Stimulated activated CD4-positive, alpha-beta T cell treated with anti-CD3 and anti-CD28 coated beads, Interleukin-1b, Interleukin-23, amount 100 ng/mL, for 1 hour (primary cell): ENCODE measurements at places on chromosomes 11 and 22.

DNA sequence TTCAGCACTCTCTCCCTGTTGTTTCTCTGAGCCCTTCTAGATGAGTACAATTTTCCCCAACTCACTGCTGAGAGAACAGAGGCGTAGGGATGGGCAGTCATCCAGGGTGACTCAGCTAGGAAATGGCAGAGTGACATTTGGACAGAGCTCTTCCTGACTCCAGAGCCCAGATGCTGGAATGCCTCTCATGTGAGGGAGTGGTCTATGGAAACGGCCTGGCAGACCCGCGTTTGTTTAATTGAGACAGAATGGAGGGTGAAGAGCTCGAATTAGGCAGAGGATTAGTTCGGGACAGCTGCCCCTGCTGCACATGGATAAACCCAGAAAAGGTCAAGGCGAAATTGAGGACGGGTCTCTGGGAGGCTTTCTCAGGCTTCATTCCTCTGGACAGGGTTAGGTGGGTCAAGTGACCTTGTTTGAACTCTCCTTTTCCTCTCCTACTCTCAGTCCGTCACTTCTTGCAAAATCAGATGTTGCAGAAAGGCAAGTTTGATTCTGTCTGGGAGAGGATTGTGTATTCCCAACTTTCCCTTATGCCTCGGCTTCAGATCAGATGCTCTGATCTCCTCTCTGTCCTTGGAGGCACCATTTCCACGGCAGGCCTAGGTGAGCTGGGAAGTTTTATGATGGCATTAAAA lies 7.6 kb upstream of the LMO2 start:
- DNase-seq = no peak

DNA sequence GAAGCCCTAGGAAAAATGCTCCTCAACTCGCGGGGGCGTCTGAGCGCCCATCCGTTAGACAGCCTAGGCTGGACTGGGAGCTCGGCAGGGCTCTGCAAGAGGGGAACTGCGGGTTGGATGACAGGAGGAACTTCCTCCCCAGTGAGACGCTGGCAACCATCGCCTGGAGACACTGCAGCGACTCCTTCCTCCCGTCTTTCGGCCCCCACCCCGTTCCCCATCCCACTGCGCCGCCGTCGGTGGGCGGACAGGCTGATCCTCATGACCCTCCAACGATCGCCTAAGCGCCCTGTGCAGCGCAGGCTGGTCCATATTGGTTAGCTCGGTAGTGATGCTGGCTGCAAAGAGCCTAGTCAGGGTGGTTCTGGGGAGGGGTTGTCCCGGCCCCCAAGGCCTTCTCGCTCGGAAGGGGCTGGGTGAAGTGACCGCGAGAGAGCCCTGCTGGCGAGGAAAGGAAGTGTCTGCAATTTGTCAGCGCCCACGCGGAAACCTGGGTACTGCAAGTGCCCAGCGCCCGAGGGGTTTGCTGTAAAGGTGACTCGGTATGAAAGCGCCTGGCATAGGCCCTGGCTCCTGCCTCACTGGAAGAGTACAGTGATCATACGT lies 638 bp downstream of the NRGN start:
- no peak for DNase-seq

GRCh38 chr11:65883058-65883761 lies 3.6 kb downstream of the CTSW start:
- DNase-seq = no peak

- DNase-seq = no peak
Measured at GRCh38 chr22:37639070-37639760, at the start of gene SH3BP1. SH3BP1 (plus strand) TSS chr22:37639669; CDS start chr22:37639788, 119 bp downstream.

- no peak for DNase-seq
Measured at GRCh38 chr11:76085270-76085669, 121.0 kb downstream of the WNT11 start.

GRCh38 chr11:45805305-45806071 lies 539 bp downstream of the SLC35C1 start:
- no peak for DNase-seq

- DNase-seq = no peak
Measured at GRCh38 chr11:17638311-17638710, 81.1 kb upstream of the MYOD1 start.

DNA sequence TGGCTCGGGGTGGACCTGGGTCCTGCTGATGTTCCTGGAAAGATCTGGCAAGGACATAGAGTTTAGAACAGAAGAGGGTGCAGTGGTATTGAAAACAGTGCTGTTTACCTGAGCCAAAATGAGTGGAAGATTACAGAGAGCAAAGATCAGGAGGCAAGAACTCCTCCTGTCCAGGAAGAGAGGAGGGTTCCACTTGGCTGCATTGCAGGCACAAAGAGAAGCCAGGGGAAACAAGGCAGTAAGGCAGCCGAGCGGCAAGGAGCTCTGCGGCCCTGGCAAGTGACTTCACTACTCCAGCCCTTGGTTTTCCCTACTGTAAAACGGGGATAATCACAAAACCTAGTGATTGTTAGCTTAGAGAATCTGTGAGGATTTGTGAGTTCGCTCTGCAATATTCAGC lies 3.7 kb upstream of the PACSIN2 start:
- no peak for DNase-seq

DNA sequence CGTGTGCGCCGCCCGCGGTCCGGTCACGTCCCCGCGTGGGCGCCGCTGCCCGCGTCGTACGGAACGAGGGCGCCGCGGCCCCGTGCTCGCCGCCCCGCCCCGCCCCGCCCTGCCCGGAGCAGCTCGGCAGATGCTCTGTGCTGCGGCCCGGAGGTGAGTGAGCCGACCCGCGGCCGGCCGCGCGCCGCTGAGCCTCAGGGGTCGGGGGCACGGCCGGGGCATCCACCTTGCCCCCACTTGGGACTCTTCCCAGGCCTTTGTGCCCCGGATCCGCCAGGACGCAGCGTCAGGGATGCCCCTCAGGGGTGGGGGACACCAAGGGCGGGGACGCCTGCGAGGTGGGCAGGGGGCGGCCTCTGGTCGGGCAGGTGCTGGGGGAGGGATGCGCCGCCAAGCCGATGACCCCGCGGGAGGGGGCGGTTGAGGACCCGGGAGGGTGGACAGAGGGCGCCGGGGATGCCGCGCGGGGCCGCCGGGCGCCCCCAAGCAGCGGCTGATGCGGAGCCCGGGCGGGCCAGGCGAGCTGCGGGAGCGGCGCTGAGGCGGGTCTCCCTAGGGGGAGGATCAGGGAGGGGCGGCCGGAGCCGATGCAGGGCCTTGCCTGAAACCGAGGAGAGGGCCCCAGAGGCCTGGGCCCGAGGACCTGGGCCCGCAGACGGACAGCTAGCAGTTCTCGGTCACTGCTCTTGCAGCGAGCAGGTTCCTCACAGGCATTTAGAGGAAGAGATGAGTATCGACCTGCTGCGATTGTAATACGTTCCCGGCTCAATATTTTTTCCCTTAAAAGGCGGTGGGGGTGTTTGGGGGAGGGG lies at the start of gene GNAZ:
Gene GNAZ (plus strand): TSS at position 102 of the 812 bp plus-strand sequence. CDS start 25,177 bp downstream, outside the sequence.
- no peak for DNase-seq
